Gastroesophageal sphincter (tissue), 4 donors: ENCODE measurements at places on chromosomes 11 and 22.

GRCh38 chr11:111878385-111878848, 548 bp downstream of the FDXACB1 start:
- ATAC-seq = no peak

DNA sequence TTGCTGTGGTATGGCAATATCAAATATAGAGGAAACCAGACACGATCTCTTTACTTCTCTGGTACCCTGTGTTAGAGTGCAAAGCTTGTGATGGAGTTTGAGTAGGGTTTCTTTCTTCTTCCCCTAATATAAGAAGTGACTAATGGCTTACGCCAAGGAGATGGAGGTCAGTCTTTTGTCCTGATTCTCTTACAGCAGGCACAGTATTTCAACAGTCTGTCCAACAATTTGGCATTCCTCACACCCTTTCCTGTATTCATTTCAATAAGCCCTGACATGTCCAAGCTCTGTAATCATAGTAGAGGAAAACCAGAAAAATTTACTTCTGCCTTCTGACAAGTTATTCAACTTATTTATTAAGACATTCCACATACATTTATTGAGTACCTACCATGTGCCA, 546.2 kb downstream of the TMEM135 start:
- no peak for ATAC-seq

DNA sequence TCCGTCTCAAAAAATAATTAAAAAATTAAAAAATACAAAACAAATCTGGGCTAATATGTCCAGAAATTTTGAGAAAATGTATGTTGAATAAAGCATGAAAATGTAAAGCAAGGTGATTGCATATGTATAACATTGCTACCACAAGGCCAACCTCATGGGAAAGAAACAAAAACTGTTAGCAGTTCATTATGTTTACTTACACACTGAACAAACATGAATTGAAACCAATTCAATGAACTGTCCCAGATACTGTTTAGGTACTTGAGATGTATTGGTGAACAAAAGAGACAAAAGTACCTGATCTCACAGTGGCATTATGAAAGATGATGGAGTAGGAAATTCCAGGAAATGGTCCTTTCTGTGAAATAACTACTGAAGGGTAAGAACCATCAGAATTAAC, 43.8 kb upstream of the IGLL5 start:
- ATAC-seq = no peak

- no peak for ATAC-seq
Observed at GRCh38 chr11:82041764-82042163, 691.9 kb downstream of the FAM181B start.

GRCh38 chr22:20788627-20789344, 14.9 kb downstream of the SERPIND1 start:
- ATAC-seq = no peak

- ATAC-seq = no peak
Observed at GRCh38 chr11:33160136-33160535, 1.1 kb downstream of the CSTF3 start.
